ENCODE measurements at places on chromosomes 12 and 14.

DNA sequence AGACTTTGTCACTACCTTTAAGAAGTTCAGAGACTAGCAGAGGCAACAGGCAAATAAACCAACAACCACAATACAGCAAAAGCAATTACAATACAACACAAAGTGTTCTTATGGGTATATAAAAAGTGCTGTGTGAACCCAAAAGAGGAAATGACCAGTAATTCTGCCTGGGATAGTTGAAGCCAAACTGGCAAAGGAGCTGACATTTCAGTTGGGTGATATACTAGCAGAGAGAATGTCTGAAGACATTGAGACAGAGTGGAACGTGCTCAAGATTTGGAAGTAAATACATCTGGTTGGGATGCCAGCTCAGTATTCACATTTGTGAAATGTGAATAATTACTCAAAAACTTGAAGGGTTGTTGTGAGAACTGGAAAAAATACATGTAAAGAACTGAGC, 80.6 kb upstream of the GTF2A1 start:
- DNase-seq = no peak

GRCh38 chr12:27276275-27276674, 32.2 kb downstream of the STK38L start:
- DNase-seq = no peak

- no peak for DNase-seq
Measured at GRCh38 chr14:105665247-105665950, 139.0 kb downstream of the TMEM121 start.

DNA sequence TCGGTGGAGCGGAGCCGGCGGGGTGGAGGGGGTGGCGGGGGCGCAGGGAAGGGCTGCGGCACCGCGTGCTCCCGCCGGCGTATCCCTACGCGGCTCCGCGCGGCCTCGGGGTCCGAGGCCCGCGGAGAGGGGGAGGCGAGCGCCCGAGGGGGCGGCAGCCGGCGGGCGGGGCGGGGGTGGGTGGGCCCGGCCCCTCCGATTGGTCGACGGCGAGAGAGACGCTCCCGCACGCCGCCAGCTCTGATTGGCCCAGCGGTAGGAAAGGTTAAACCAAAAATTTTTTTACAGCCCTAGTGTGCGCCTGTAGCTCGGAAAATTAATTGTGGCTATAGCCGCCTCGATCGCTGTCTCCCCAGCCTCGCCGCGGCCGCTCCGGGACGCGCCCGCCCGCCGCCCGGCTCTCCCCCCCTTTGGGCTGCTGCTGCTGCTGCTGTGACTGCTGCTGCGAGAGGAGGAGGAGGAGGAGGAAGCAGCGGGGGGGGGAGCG, at the start of gene FOXG1:
Gene FOXG1, plus strand, starts transcription at position 319 of the 487 bp plus-strand sequence. CDS start 493 bp downstream, outside the sequence.
- DNase-seq = no peak

DNA sequence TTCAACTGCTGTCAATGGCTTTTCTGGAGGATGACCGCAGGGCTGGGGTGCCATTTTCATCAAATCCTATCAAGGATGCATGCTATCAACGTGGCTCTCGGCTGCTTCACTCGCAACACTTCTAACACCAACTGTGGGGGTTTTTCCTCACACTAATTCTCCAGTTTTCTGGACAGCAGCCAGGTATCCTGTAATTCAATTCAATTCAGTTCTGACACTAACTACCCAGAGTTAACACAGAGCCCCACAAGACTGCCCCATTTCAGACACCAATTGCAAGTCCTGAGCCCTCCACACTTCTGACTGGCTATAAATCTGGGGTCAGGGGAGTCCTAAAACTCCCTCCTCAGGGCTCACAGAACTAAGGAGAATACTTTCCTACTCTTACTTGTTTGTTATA, 55.3 kb upstream of the TMCC3 start:
- no peak for DNase-seq

DNA sequence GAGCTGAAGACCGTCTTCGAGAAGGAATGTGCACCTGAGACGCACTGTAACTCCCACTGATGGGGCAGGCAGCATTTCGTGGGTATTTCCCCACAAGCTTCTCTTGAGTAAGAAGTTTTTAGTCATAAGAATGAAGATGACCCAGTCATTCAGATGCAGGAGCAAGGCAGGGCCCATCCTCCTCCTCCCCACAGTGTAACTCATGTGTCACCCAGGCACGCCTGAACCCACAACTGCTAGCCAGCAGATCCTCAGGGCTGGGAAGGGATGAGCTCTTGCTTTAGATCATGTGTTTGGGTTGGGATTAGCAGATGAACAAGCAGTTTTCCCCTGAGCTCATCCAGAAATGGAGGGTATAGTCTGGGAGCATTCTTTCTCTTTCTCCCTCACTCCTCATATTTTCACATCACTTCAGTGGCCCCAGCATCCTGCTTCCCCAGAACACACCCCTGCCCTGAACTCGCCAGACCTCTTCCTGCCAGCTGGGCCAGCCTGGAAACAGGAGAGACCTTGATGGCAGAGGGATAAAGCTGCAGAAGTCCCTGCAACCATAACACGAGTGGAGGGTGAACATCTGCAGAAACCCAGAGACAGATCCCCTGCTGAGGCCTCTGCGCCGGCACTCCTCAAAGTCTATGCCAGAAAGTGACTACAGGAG, 73.3 kb downstream of the B4GALNT3 start:
- DNase-seq = no peak

DNA sequence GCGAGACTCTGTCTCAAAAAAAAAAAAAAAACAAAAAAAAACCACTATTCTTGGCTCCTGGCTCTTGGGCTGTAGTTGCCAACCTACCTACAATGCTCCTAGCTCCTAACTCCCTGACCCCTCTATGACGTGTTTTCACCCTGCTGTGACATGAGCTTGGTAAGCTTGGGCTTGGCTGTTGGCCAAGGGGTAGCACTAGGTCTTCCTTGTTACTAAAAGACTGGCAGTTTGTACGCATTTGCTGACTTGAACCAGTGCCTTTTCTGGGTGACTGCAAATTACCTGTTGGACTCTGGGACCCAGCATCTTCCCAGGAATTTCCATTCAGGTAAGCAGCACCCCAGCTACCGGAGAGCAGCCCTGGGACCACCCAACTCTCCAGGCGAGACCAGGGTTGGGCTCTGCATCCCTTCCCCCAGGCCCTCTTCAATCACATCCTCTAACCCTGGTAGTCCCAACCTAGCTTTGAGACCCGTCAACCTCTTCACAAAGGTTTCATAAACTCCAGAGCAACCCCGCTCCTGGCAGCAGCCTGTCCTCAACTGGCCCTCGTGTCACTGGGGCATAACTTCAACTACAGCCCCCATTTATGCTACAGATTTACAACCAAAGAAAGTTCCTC, 8.3 kb downstream of the CDK2AP1 start:
- DNase-seq = no peak

DNA sequence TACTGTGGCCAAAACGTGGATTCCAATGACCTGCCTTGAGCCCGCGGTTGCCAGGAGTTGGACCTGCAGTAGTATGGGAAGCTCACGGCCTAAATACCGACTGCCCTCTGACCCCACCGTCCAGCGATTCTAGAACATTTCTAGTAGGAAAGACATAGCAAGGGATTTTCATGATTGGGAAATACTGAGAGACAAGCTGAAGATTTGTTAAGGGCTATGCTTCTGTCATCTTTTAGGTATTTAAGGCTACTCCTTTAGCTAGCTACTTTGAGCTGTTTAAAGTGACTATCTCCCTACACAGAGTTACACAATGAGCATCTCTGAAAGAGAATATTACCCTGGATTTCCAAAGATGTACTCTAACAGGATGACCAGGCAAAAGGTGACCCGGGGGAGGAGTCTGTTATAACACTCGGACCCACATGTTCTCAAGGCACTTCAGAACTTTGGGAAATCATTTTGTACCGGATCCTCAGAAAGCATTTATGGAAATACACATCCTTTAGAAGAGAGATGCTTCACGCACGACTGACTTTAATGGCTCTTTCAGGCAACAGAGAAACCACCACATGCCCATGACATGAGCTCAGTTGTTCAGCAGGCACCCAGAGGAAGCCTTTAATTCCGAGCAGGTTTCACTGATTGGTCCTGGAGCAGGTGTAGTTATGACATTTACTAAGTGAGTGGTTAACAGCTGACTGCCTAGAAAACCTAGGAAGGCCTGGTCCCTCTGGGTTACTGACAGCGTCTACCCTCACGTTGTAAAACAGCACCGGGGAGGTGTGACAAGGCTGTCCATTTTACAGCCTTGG, 4.2 kb downstream of the BAG5 start:
- DNase-seq = no peak
